ENCODE measurements at places on chromosomes 6 and 20. TPM values are rescaled to one million over a fixed set of nuclear protein-coding genes. Genes with fewer than 3 reads are reported as not detected.

HMGCLL1 gene
- not detected for total RNA-seq

RIPPLY2 gene
- not detected for total RNA-seq

CDH26 gene
- 0.59 TPM for total RNA-seq

LRRC73 gene
- total RNA-seq: 0.78 TPM

IBTK gene
- total RNA-seq: 47.4 TPM
